ENCODE measurements at places on chromosomes 3 and 15.

- no peak for DNase-seq
Measured at GRCh38 chr3:19392150-19392549, 243.8 kb downstream of the KCNH8 start.

DNA sequence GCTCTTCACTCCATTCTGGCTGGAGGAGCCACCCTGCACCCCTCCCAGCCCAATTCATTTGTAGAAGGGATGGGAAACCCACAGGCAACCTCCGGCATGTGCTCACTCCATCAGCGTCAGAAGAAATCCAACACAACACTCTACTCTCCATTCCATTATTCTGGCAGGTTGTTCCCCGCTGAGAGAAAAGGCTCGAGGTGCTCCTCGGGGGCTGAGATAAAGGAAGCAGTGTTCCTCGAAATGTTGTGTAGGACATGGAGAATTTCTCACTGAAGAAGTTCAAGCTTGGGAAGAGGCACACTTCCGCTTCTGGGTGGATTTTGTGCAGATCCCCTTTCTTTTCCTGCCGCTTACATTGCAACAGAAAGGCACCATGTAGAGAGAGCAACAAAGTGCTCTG, 355.0 kb upstream of the CFAP20DC start:
- no peak for DNase-seq

DNA sequence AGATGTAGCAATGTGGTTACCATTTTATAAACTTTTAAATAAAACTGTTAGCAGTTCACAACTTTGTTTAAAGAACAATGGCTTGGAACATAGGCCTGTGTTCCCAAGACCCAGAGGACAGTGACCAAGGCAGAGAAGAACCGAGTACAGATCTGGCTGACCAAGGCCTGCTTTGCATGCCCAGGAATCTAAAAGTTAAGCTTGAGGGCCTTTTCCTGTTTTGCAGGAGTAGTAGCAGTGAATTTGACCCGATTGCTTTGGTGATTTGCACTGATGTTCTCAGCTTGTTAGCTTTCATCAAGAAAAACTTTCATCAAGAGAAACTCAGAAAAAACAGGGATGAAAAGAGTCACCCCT, 9.9 kb downstream of the FILIP1L start:
- no peak for DNase-seq

DNA sequence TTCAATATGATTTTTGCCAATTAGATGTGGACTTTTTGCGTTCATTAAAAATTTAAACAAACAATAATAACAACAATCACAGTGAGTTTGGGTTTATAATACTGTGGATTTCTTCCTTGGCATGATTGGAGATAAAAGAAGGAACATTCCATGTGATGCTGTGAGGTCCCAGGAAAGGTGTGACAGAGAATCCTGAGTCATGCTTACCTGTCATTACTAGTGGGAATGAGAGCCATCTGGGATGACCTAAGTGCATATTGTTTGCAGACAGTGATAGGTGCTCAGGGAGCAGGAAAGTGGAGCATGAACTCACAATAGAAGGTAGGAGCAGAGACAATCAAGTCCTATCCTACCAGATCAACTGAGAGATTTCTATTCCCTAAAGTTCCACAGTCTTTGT, 766.5 kb upstream of the CFAP20DC start:
- no peak for DNase-seq

- no peak for DNase-seq
Measured at GRCh38 chr3:138381413-138381901, 33.1 kb downstream of the MRAS start.

DNA sequence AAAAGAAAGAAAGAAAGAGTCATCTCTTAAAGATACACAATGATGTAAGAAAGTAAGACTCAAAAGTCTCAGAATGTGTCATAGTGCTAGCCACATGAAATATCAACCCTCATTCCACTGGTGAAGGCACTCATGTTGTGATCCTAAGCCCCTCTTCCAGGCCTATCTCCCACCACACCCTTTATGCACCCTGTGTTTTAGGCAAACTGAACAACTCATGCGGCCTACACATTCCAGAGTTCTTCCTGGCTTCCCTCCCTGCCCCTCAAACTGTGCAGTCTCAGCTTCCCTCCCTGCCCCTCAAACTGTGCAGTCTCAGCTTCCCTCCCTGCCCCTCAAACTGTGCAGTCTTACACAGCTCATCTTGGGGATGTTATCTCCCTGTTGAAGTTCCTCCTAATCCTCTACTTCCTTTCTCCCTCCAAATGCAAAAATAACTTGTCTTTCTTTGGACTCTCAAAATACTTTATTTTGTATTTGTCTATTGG, 69.0 kb upstream of the FNDC3B start:
- DNase-seq, result no peak

- no peak for DNase-seq
Measured at GRCh38 chr3:125482406-125482805, 37.6 kb downstream of the SNX4 start.

DNA sequence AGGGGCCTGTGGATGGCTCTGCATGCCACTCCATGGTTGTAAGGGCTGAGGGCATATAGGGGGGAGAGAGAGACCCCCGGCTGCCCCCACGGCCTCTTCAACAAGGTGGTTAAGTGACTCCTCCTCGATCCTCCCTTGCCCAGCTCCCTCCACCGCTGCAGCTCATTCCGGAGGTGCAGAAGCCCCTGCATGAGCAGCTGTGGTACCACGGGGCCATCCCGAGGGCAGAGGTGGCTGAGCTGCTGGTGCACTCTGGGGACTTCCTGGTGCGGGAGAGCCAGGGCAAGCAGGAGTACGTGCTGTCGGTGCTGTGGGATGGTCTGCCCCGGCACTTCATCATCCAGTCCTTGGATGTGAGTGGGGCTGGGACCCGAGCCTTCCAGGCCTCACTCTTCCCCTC, 6.5 kb downstream of the FES start:
- DNase-seq, result no peak

DNA sequence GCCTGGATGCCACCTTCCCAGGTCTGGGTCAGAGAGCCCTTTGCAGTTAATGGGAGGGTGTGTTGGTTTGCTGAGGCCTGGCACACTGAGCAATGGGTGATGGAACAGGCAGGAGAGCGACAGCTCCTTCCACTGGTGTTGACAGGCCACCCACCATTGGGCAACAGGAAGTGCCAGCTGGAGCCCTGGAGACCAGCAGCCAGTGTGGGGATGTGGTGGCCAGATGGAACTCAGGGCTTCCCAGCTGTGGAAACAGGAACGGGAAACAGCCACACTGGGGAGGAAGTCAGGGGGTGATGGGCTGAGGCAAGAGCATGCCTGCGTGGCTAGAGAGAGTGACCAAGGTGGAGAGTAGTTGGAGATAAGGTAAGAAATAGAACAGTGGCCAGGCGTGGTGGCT, 9.3 kb downstream of the PSTPIP1 start:
- DNase-seq, result no peak

DNA sequence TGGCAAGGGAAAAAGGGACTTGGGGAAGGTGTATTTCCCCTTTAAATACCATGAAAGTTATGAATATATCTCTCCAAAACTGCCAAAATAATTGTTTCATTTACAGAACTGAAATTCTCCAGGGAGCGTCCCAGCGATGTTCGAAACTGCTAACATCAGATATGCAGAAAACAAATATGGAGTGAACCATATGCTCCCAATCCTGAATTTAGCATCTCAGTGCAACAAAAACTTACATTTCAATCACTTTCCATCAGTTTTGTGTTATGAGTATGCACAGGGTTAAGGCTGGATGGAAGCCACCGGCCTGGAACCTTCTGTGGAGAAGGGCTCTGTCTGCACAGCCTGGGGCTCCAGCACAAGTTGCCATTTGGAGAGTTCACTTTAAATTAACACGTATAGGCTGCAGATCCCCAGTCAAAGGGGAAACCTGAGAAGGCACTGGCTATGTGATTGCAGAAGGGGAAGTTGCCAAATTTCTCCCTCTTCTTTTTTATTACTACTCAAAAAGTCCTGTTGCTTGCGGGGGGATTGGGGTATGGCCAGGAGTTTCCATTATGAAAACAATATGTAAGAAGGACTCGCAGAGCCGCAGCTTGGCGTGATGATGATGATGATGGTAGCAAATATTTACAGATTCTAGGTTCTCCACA, 56.9 kb upstream of the FOXP1 start:
- no peak for DNase-seq
